Upper lobe of right lung (tissue), 1 donor: ENCODE measurements at places on chromosomes 13 and 19. TPM values are rescaled to one million over a fixed set of nuclear protein-coding genes. Genes with fewer than 3 reads are reported as not detected.
A peak's percentile ranks its signal among the peaks of the same experiment; 100 is the strongest.

The ODAD3 gene
- total RNA-seq: 0.49 TPM

The RXFP2 gene
- total RNA-seq: not detected

The APOC1 gene
- 558 TPM for total RNA-seq

The ZNF320 gene
- total RNA-seq: 19.0 TPM

The KLHL26 gene
- total RNA-seq: 11.8 TPM

The R3HDM4 gene
- total RNA-seq: 50.7 TPM

The WDR87 gene
- not detected for total RNA-seq

The FLT3LG gene
- 12.1 TPM for total RNA-seq

DNA sequence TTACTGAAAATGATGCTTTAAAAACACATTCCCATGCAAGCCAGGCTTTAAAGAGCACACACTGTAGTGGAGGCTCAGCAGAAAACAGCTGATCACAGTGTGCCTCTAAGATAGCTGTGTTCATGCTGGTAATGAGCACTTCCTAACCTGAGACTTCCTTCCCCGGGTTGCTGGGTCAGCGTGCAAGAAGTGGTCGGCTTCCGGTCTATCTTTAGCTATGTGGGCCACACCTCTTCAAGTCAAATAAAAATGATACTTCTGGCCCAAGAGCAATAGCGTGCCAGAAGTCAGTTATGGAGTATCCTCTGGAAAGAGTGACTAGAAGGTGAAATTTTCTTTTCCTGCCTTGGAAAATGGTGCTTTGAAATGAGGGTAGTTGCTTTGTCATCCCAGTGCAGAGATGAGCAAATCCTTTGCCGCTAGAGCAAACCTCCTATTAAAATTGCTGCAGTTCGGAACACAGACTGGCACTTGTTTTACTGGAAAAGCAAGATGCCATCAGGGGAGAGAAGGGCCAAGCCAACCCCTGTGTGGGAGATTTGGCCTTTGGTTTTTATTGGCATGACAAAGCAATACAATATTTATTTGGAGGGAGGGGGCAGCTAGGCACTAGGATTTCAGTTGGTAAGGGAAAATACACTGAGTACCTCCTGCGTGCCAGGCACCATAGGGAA, 64.2 kb downstream of the ARHGAP35 start:
- no peak overlapping the region for H3K4me3 ChIP-seq
- H3K36me3 ChIP-seq: peaks cover 35% of the 10 kb centered on the region
- H3K27me3 ChIP-seq: no peaks in the 10 kb centered on the region
- H3K4me1 ChIP-seq: peaks cover 34% of the 10 kb centered on the region
- no peak for DNase-seq
- no peak overlapping the region for H3K27ac ChIP-seq

GRCh38 chr13:52348983-52349780, 56.8 kb downstream of the THSD1 start:
- no peaks in the 10 kb centered on the region for H3K36me3 ChIP-seq
- H3K27ac ChIP-seq: no peak overlapping the region
- no peak for DNase-seq
- no peak overlapping the region for H3K4me3 ChIP-seq
- no peaks in the 10 kb centered on the region for H3K27me3 ChIP-seq

GRCh38 chr13:44019651-44020050, 139.9 kb downstream of the LACC1 start:
- H3K27me3 ChIP-seq: no peaks in the 10 kb centered on the region
- no peak for DNase-seq
- H3K4me1 ChIP-seq: peaks cover 11% of the 10 kb centered on the region
- no peaks in the 10 kb centered on the region for H3K36me3 ChIP-seq
- H3K4me3 ChIP-seq: no peak overlapping the region

DNA sequence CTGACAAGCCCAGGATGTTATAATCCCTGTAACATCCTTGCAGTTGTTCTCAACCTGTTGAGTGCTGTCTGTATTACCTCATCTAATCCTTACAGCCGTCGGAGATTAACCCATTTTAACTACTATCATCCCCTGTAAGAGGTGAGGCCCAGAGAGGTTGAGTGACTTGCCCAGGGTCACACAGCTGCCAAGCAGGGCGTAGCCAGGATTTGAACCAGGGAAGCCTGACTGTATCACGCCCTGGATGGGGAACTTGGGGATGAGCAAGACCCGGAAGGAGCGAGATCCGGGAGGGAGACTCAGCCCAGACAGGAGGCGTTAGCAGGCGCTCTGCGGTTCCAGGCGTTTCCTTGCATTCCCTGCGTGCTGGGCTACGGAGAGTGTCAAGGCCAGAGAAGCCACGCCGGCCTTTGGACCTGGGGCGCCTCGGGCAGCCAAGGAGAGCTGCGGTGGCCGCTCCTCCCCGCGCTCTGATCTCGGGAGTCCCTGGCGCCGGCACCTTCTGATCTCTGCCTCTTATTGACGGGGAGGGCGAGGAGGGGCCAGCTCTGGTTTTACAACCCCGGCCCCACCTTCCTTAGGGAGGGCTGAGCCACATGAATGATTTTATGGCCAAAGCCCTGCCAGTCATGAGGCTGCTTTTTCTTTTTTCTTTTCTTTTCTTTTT, 6.2 kb downstream of the SULT2B1 start:
- H3K27me3 ChIP-seq: no peaks in the 10 kb centered on the region
- H3K36me3 ChIP-seq: no peaks in the 10 kb centered on the region
- H3K4me1 ChIP-seq: no peaks in the 10 kb centered on the region
- no peak for DNase-seq
- no peak overlapping the region for H3K27ac ChIP-seq
- H3K4me3 ChIP-seq: no peak overlapping the region

DNA sequence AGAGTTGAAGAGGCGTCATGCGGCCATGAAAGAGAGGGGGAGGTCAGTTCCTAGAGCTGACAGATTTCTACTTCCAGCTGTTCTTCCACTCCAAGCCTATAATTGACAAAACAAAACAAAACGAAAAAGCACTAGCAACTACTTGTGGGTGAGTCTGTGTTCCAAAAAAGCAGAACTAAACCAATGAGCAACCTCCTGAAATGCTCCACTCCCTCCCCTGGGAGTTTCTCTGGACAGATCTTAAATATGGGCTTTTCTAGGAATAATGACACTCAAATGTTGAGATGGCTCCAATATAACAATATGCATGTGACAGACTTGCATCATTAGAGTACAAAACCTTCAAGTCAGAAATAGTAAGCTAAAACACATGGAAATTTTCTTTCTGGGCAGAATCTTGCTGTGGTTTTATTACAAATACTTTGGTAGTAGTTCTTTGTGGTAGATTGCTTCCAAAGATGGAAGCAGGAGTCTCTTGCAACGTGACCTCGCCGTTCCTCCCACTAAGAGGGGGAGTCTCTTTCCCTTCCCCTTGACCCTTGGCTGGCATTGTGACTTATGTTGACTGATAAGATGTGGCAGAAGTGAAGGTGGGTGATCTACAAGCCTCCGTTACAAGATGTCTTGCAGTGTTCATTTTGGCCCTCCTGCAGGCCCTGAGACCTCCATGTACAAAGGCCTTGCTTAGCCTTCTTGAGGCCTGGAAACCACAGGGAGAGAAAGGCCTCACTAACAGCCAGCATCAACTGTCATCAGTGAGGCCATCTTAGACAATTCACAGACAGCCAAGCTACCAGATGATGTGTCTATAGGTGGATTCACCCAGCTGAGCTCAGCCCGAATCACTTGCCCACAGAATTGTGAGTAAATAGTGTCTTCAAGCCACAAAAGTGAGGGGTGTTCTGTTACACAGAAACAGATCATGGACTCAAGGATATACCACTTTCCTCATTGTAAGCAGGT, 173.1 kb upstream of the RFC3 start:
- H3K4me1 ChIP-seq: peaks cover 31% of the 10 kb centered on the region
- no peak for DNase-seq
- H3K36me3 ChIP-seq: no peaks in the 10 kb centered on the region
- peak overlapping the region; percentile 78 for H3K27ac ChIP-seq
- no peak overlapping the region for H3K4me3 ChIP-seq

DNA sequence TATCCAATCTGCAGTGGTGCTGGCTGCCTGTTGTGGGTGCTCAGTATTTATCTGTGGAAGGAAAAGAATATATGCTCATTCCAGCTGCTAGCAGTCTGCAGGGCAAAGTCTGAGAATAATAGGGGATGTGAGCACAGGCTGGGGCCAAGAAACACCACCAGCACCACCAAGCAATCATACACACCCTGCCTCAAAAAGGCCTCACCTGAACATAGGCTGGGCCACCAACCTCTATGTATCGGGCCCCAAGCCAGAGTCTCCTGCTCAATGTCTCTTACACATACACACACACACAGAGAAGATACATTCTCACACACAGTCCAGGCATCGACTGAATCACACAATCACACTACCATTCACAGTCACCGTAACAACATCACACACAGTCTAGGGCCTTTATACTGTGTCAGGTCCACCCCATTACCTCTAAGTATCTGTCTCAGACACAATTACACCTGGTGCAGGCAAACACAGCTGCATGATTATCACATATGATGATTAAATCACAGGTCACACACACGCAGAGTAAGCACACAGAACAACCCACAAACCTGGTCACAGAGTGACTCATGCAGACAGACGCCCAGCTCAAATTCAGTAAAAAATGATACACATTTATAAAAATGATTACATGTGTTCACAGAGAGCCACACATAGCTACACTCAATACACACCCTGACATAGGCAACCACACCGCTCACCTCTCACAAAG, 1.3 kb upstream of the ZSCAN22 start:
- no peaks in the 10 kb centered on the region for H3K36me3 ChIP-seq
- H3K27ac ChIP-seq: no peak overlapping the region
- peaks cover 11% of the 10 kb centered on the region for H3K4me1 ChIP-seq
- DNase-seq: no peak
- H3K27me3 ChIP-seq: no peaks in the 10 kb centered on the region
- peak overlapping the region; percentile 83 for H3K4me3 ChIP-seq

- no peak overlapping the region for H3K4me3 ChIP-seq
- H3K4me1 ChIP-seq: no peaks in the 10 kb centered on the region
- peaks cover 6% of the 10 kb centered on the region for H3K27me3 ChIP-seq
- H3K36me3 ChIP-seq: no peaks in the 10 kb centered on the region
- DNase-seq: no peak
Observed at GRCh38 chr13:106630162-106630561, 62.2 kb upstream of the ARGLU1 start.

DNA sequence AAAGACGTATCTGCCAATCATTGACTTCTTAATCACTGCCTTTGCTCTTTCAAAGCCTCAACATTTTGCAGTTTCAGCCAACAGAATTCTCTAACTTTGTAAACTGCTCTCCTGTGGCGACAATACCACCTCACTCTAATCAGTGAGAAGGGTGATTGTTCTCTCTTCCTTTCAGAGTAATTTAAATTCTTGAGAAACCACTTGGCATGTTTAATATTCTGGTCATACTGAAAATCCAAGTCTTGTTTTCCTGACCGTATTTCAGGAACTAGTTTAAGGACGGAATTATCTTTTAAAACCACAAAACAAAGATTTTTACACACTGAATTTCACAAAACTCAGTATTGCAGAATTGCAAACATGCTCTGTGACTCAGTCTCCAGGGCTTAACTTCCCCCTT, 5.2 kb upstream of the CDC16 start:
- no peak overlapping the region for H3K4me3 ChIP-seq
- H3K27ac ChIP-seq: no peak overlapping the region
- H3K36me3 ChIP-seq: no peaks in the 10 kb centered on the region
- DNase-seq: no peak
- H3K27me3 ChIP-seq: peaks cover 14% of the 10 kb centered on the region
- no peaks in the 10 kb centered on the region for H3K4me1 ChIP-seq

GRCh38 chr13:97435323-97435722, 1.4 kb downstream of the RAP2A start:
- no peaks in the 10 kb centered on the region for H3K36me3 ChIP-seq
- peak overlapping the region; percentile 80 for H3K27ac ChIP-seq
- H3K4me1 ChIP-seq: peaks cover 33% of the 10 kb centered on the region
- no peaks in the 10 kb centered on the region for H3K27me3 ChIP-seq
- no peak for DNase-seq
- peak overlapping the region; percentile 85 for H3K4me3 ChIP-seq

DNA sequence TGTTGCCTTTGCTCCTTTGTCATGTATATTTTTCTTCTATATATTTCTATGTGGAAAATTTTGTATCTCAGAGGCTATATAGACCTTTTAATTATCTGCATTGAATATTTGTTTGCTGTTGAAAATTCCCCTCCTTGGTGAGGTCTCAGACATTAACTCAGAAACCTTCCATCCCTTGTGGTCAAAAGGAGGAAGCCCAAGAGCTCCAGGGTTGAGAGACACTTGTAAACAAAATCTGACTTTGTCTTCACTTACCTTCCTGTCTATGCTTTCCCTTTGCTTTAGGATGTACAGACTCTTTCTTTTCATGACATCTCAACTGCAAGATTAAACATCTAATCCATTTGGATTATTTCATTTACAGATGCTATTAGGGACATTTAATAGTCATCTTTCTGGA, 157.5 kb downstream of the PCDH20 start:
- no peaks in the 10 kb centered on the region for H3K36me3 ChIP-seq
- H3K27ac ChIP-seq: no peak overlapping the region
- no peak overlapping the region for H3K4me3 ChIP-seq
- H3K4me1 ChIP-seq: no peaks in the 10 kb centered on the region
